ENCODE measurements at places on chromosomes 2 and 18.

DNA sequence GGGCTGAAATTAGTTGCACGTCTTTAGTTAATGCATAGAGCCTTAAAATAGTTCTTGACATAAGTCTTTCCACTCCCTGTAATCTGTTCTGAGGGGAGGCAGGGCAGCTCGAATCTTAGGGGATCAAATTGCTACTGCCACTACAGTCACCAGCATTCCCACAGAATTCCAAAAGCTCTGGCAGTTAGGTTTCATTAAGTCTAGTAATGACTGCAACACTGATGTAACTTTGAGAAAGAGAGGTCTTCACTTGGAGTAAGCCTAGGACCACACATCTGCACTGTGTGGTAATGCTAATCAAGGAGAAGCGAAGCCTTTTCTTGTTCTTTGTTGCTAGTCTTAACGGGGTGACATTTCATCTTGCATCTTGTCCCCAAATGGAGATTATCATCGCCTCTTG, 19.3 kb upstream of the NCK2 start:
- no peak for DNase-seq

DNA sequence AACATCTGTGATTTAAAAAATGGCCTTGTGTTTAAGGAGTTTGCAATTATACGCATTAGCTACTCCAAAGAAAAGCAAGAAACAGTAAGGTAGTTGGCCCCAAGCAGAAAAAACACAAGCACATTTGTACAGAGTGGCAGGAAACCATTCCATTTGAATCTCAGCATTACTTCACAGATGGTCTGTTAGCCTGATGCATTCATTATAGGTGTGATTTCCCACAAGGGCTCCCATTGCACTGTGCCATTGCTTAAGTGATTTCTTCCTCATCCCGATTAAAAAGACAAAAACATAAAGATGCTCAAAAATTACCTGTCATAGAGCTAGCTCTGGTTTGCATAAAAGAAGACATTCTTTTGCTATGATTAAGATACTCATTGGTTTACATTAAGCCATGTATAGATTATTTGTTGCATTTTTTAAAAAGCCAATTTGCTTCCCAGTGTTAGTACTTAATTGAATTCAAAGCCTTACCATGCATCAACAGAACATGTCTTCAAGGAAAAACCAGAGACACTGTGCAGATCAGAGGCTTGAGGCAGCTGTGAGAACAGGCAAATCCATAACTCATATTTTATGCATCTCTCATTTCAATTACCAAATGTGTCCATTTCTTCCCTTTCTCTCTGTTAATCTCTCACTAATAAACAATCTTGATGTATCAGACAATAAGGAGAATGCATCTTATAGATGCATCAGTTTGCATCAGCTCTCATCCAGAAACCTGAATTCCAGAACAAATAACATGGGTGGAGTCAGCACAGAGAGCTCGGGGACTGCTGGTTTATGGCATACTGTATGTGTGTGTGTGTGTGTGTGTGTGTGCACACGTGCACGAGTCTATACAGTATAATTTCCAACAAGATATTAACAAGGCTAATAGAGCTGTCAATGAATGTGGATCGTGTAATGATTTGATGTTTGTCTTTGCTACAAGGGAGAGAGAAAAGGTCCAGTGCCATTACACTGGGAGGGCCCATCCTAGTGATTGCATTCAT, 558.6 kb upstream of the HS6ST1 start:
- no peak for DNase-seq

GRCh38 chr2:204110751-204111516, 174.4 kb downstream of the ICOS start:
- DNase-seq = no peak

GRCh38 chr2:59025157-59025757, 784.1 kb upstream of the FANCL start:
- DNase-seq = no peak

GRCh38 chr2:231573096-231573495, 19.6 kb upstream of the TEX44 start:
- no peak for DNase-seq

DNA sequence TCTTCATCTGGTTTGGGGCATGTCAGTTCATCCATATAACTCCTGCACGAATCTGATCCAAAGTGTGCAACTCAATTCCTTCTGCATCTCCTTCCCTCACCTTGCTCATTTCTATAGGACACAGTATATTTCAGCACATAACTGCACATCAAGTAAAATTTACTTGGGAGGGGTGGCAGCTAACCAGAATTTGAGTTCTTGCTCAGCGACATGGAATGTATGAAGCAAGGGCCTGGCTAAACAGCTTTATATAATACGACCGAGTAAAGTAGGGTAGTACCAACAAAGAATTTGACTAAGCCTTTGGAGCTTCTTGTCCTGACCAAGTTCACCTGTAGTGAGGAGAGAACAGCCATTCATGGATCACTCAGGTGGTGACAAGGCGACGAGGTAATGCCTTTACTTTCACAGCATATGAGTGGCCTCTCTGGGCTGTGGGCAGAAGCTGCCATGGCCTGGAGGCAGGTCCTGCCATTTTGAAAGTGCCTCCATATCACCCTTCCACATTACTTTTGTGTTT, 570.2 kb upstream of the TNP1 start:
- no peak for DNase-seq

DNA sequence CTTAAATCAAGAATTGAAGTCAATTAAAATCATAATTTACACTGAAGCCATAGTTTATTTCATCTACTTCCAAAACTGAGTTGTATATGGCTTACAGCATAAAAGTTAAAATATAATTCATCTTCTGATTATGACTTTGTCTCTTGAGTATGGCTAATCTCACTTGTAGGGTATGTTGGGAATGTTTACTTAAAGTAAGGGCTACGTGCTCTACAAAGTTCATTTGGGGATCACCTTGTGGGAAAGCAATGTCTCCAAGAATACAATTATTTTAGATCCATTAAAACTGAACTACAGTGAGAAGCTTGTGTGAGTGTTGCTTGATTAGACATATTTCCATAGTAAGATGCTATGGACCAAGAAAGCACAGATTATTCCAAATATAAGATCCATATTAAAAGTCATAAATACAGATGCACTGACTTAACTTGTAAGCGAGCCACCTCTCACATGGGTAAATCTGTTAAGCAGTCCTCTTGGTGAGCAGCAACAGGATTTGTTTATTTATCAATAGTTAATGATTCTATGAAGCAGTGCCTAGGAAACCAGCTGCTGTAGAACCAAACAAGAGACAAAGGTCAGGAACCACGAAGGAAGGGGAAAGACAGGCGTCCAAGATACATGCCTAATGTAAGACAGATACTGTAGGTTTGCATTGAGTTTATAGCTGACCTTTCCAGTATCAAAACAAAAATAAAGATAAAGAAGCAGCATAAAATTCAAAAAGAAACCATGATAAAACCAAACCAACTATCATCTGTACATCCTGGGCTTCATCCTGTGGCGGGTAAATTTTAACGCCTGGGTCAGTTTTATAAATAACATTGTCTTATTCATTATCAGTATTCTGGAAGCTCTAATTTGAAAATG, 24.8 kb downstream of the DSG4 start:
- DNase-seq = no peak

DNA sequence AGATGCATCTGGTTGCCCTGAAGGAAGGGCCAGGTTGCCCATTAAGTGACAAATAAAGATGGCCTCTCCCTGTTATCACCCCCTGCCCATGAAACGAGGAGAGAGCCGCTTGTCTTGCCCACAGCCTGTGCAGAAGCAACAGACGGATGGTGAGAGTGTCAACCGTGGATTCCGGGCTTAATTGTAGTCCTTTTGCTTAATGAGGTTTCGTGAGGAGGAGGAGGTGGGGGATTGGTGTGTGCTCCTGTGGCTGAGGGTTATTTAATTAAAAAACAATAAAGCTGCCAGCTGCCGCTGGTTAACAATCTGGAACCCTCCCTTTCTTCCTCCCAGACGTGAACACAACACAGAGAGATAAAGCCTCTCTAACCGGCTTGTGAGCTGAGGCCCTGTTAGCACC, 188.0 kb upstream of the PARD3B start:
- DNase-seq = no peak

DNA sequence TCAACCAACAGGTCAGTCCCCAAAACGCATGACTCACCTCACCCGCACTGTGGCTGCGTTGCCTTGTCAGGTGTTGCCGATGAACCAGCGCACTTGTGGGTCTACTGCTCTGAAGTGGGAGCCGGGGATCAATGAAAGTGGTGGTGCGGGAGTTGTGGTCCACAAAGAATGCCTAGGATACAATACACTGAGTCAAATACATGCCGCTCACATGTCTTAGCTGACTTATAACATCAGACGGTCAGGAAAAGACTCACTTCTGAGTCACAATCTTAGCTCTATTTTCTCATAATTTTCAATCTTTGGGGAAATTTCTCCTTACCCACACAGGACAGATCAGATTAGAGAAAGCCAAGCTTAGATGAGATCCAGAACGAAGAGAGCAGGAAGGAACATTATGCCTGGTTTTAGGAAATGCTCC, 107.1 kb upstream of the STK17B start:
- DNase-seq = no peak
